ENCODE measurements at places on chromosomes 6 and 20. TPM values are rescaled to one million over a fixed set of nuclear protein-coding genes. Genes with fewer than 3 reads are reported as not detected.

The RFX6 gene
- total RNA-seq = not detected

The SIRPB1 gene
- 2.4 TPM for total RNA-seq

The IRF4 gene
- 71.3 TPM for total RNA-seq

The LATS1 gene
- 40.9 TPM for total RNA-seq

The DOK5 gene
- total RNA-seq = not detected

The RAD21L1 gene
- not detected for total RNA-seq

The POLR1H gene
- 37.8 TPM for total RNA-seq

The PRKN gene
- 1.9 TPM for total RNA-seq

The PGC gene
- total RNA-seq = not detected

The MDFI gene
- total RNA-seq = not detected

The QRSL1 gene
- total RNA-seq = 9.5 TPM

DNA sequence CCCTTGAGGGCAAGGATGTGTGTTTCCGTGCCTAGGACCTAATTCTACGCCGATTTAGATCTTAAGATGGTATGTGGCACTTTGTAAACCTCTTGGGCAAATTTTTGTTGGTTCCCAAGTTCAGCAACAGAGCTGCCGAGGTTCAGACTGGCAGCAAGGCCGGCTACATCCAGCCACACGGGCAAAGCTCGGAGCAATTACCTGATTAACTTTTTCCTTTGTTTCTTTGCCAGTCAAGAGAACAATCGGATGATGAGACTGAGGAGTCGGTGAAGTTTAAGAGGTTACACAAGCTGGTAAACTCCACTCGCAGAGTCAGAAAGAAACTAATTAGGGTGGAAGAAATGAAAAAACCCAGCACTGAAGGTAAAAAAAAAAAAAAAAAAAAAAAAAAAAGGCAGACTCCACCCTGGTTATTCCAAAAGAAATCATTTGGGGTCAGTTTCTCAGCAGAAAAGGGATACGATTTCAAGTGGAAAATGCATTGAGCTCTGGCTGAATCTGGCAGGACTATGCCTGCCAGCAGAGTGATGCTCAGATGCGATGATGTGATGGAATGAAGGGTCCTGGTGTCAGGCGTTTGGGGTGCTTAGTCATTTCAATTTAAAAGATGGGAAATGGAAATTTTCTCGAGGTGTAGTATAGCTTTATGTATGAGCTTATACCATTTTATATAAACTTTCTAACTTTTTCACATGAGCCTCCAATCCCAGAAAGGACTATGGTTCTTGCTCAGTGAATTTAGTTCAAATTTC, 171.6 kb downstream of the SASH1 start:
- no peak for DNase-seq

DNA sequence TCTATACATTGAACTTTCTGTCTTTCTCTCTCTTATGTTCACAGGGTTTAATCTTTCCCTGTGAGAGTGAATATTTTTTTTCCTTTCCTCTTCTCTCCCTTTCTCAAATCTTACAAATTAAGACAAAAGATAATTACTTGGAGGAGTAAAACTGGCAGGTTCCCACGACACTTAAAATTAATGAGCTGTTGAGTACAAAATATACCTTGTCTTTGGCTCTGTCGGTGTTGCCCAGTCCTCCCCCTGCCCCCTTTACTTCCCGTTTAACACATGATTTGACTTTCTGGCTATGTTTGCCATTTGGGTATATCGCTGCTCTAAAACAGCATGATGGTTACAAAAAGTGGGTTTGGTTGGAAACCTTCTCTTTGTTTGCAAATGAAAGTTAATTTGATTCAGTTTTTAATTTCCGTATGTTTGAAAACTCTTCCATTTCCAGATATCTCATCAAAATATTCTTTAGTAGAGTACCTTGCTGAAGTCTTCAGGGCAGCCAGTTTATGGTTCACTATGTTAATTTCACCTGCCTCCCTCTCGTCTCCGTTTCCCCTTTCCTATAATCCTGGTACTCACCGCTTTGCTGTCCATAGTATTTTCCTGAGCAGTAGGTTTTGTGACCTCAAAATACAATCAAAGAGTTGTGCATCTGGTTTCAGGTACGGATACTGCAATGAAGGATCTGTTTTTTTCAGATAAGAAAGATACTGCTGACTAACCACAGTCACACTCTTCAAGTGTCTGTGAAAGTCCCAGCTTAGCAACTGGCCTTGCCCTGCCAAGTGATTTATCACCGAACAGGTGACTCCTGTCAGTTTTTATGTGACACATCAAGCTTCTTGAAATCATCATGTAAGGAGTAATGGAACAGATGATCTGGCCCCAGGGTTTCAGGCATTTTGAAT, 181.2 kb downstream of the DTNBP1 start:
- no peak for DNase-seq

- DNase-seq = no peak
These were observed 1.4 kb upstream of the INSM1 start for GRCh38 chr20:20366551-20366875.

DNA sequence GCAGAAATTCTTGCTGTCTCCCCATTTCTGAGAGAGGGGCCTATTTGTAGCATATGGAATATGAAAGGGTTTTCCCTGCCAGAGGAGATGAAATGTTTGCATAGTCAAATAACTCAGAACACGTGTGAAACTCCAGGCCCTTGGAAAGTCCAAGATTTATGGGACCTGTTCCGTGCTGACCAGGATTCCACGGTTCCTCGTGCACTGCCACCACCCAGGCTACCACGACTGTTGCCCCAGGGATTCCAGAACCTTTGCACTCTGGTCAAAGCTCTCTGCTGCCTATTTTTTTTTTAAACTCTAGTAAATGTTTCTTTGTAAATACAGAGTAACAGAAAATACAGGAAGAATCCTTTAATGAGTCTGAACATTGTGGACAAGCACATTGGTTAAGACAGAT, 35.0 kb downstream of the MYLK4 start:
- no peak for DNase-seq

DNA sequence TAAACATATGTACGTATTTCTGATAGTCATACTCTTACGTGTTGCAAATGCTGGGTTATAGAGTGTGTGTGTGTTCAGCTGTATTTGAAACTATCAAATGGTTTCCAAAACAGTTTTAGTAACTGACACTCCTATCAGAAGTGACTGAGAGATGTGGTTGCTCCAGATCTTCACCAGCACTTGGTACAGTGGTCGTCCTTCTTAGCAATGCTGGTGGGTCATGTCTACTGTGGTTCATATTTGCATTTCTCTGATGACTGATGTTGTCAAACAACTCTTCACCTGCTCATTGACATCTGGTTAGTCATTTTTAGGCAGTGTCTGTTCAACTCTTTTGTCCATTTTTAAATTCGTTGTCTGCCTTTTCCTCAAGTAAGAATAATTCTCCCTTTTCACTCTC, 259.3 kb downstream of the KIF16B start:
- DNase-seq = no peak

- no peak for DNase-seq
These were observed 32.8 kb upstream of the IER3 start for GRCh38 chr6:30777155-30777485.

GRCh38 chr6:15596186-15596896, 66.5 kb downstream of the DTNBP1 start:
- no peak for DNase-seq

GRCh38 chr6:91659891-91660290, 1073.0 kb upstream of the MAP3K7 start:
- no peak for DNase-seq

GRCh38 chr6:160986851-160987250, 4.7 kb upstream of the MAP3K4 start:
- no peak for DNase-seq

GRCh38 chr20:3751675-3752385, 15.7 kb downstream of the ADISSP start:
- DNase-seq = peak; percentile 35

DNA sequence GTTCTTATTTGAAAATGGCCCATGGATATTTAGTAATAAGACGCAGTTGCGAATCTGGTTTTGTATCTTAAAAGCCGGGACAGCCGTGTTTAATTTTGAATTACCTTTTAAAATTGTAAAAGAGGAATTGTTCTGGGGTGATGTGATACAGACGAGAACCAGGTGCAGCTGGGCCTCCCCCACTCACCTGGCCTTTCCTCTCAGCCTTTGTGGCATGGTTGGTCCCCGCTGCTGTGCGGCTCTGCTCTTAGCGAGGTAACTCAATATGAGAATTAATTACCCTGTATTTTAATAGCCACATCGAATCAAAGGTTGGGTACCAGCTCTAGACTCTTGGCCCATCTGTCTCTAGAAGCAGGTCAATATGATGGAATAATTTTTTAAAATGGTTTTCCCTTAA, 56.5 kb upstream of the DACT2 start:
- DNase-seq = no peak

GRCh38 chr6:85068221-85068620, 303.8 kb upstream of the TBX18 start:
- DNase-seq = no peak
